ENCODE measurements at places on chromosomes 5 and 9.

DNA sequence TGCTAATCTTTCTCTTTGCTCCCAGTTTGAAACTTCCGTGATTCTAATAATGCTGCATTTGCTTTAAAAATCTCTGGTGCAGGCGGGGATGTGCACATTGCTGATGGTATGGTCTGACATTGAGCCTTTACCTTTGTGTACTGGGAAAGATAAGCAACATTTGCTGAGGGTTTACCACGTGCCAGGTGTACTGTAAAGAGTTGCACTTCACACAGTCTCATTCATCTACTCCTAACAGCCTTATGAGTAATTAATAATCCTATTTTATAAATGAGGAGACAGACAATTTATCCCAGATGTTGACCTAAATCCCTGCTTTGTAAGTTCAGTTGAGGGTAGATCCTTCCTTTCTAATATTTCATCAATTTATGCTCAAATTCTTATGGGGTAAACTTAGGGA, 726 bp upstream of the ADGRV1 start:
- DNase-seq: no peak

- DNase-seq: no peak
Measured at GRCh38 chr9:109517901-109518377, 19.8 kb upstream of the PTPN3 start.

GRCh38 chr9:130425741-130426466, 18.9 kb upstream of the ASS1 start:
- DNase-seq: no peak

- no peak for DNase-seq
Measured at GRCh38 chr9:130045725-130046450, 2.9 kb upstream of the FNBP1 start.

DNA sequence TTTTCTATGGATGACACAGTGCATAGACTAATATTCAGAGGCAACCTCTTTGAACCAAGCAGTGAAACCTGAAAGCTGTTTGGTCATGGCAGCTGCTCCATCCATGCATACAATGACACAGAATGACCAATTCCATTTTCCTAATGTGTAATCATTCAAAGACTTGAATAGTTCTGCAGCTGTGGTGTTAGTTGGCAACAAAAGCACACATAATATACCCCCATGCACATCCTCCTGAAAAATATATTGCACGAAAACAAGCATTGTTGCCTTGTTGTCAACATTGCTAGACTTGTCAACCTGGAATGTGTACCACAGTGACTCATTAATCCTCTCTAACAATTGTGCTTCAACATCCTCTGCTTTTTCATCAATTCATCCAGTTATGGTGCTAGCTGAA, 71.0 kb upstream of the SEMA6A start:
- no peak for DNase-seq

DNA sequence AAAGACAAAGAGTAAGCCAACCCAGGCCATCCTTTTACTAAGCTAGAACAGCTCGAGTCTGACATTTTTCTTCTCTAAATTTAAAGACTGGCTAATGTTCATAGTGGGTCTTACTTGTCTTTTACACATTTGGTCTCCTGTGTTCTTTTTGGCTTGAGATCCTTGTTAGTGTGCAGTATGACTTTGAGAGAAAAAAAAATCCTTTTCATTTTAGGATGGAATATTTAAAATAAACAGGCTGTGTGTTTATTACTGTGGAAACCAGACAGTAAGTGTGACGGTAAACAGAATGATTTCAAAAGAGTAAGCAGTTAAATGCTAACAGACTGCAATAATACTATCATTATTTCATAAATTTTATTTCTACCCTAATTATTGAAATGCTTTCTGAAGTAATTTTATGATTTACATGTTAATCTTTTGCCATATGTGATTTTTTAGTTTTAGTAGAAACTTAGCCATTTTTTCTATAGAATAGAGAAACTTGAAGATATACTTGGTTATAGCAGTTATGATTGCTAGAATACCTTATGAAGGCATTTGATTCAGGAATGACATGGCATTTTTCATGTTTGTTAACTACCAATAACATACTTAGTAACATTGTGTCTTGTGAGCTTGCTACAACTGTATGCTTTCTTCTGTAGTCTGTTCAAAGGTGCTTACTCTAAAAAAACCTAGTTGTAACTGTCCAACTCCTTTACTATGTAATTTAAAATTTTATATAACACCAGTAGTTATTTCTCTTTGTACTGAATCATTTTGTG, 92.4 kb downstream of the XRCC4 start:
- DNase-seq: no peak

DNA sequence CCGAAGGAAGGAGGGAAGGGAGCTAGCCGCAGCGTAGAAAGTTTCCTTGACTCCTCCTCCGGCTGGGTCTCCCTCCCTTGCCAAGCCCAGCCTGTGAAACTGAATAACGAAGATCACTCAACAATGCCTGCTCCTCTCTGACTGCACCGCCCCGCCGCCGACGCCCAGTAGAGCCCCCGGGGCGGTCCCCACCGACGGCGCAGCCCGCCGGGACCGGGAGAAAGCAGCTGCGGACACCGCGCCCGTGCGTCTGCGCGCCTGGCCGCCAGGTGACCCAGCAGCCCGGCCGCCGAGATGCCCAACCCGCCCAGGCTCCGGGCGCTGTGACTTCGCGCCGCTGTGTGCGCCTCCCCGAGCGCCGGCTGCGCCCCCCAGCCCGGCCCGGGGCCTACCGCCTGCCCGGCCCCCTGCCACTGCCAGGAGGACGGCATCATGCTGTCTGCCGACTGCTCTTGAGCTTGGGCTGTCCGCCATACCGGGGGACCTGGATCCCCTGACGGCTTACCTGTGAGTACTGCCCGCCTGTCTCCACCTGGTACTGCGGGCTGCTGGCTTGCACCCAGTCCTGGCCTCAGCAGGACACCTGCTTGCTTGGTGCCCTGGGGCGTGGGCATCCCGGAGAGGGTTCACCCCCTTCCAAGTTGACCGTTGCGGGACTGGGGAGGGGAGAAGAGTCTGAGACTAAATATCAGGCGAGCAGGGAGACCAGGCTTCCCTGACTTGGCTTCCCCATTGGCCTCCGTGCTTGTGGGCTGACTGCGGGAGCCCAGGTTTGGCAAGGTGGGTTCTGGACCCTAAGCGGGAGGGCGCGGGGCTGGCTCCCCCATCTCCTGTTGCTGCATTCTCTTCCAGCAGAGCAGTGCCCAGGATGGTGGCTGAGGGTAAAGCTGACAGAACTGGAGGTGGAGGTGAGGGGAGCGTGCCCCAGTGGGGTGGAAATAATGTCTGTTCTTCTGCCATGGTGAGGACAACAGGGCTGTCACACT, 26.2 kb upstream of the SPTLC1 start:
- no peak for DNase-seq

DNA sequence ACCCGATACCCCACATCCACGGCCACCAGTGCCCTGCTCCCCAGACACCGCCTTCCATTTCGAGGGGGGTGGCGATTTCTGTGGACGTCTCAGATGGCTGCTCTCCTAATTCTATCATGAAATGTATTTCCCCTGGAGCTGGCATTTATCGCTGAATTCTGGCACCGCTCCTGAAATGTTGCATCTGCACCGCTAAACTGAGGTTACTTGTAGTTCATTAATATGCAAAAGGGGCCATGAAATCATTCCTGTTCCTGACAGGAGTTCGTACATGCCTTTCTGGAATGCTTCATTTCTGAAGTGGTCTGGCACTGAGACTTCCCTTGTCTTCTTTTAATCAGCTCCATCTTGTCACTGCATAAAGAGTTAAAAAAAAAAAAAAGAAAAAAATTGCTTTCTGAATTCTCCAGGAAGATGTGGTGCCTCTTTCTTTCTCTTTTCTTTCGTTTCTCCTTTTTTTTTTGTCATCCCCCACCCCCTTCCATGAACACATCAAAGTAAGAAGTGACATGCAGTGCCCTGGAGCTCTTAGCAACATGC, 97.7 kb upstream of the SMARCA2 start:
- DNase-seq: no peak

GRCh38 chr5:159620853-159621540, 290.7 kb upstream of the IL12B start:
- no peak for DNase-seq

- DNase-seq: no peak
Measured at GRCh38 chr5:177140312-177140711, 6.7 kb downstream of the NSD1 start.

DNA sequence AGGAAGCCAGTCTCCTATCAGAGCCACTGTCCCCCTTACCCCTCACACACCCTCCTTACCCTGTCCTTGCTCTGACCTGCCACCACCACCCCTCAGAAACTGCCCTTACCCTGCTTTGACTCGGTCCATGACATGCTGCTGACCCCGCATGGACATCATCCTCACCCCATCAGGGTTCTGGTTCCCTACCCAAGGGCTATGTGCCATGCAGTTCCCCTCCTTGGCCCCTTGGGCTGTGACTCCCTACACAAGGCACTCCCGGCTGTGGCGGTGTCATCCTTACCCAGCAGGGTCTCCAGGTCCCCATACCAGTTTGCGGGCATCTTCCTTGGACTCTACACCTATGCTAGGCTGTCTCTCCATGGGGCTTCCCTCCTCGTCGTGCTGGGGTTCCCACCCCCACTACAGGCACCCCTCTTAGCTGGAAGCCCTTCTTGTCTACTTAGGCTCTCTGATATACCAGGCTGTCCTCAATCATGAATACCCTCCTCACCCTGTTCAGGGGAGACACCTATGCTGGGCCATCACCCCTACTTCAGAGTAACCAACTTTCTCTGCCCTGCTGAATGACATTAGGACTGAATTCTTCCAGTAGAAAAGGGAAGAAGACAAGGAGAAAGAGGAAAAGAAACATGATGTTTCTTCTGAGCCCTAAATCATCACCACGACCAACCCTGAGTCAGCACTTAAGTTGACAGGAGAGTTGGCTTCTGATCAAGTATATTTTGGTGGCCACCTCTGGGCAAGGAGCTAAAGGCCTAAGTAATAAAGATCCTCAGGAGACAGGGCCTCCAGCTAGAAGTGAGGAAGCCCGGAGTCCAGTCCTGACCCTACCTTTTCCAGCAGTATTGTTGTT, 115.2 kb downstream of the GCNT1 start:
- no peak for DNase-seq

- DNase-seq: no peak
Measured at GRCh38 chr5:14178091-14178490, 34.9 kb downstream of the TRIO start.

GRCh38 chr5:107127878-107128277, 542.9 kb downstream of the EFNA5 start:
- no peak for DNase-seq

- DNase-seq: no peak
Measured at GRCh38 chr9:126754436-126755316, 50.2 kb upstream of the ZBTB43 start.

- DNase-seq: no peak
Measured at GRCh38 chr5:6601816-6602215, 31.0 kb downstream of the NSUN2 start.

- DNase-seq: no peak
Measured at GRCh38 chr5:5437227-5438172, 15.0 kb downstream of the ICE1 start.
